ENCODE measurements at places on chromosomes 3 and 15.

GRCh38 chr3:23114432-23114831, 88.7 kb upstream of the UBE2E2 start:
- no peak for DNase-seq

- DNase-seq, result peak; percentile 7
Measured at GRCh38 chr15:51621936-51622603, 501 bp downstream of the DMXL2 start.

GRCh38 chr15:55151631-55152030, 45.1 kb downstream of the RSL24D1 start:
- DNase-seq, result no peak

DNA sequence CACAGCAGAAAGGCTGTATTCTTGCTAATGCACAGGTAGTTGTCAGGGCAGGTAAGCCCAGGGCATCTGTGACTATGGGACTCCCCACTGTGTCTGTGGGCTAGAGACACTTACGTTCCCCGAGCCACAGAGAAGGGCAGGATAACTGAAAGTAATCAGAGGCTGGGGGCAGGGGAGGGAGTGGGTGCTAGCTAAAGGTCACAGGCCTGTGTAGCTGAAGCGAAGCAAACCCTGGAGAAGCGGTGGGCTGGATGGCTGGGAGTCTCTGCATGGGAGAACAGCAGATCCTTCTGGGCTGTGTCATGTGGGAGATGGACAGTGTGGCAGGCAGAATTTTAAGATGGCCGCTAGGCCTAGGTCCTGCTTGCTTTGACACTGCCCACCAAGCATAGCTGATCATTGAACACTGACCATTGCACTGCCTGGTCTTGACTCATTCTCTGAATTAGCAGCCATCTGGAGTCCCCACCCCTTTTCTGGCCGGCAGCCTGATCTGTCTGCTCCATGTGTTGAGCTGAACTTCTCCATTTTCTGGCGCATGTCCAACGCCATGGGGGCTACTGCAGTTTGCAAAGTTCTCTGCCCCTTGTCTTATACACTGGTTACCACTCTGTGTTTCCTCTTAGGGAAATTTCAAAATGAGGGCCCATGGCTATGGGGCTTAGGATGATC, 110.0 kb downstream of the DGKG start:
- DNase-seq, result no peak

- DNase-seq, result no peak
Measured at GRCh38 chr3:170558427-170558826, 27.4 kb downstream of the SLC7A14 start.

- no peak for DNase-seq
Measured at GRCh38 chr15:20340931-20341661, 200.5 kb downstream of the GOLGA6L6 start.

GRCh38 chr15:70479785-70480184, 283.6 kb downstream of the UACA start:
- DNase-seq, result no peak

DNA sequence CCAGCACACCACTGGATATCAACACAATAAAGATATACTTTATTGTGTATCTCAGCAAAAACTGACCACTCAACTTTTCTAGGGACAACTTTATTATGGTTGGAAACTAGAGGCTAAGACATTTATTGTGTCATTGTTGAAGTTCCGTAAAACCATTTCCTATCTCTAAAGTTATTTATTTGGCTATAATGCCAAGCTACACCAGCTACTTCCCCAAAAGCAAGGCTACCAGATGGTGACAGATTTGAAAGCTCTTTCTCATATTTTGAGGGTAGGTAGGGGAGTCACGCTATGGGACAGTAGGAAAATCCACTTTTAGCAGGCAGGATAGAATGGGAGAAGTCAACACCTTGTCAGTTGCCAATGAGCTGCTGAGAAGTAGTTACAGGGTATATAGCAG, 834.6 kb upstream of the CFAP20DC start:
- no peak for DNase-seq

GRCh38 chr3:172159376-172159775, 120.0 kb downstream of the FNDC3B start:
- no peak for DNase-seq

DNA sequence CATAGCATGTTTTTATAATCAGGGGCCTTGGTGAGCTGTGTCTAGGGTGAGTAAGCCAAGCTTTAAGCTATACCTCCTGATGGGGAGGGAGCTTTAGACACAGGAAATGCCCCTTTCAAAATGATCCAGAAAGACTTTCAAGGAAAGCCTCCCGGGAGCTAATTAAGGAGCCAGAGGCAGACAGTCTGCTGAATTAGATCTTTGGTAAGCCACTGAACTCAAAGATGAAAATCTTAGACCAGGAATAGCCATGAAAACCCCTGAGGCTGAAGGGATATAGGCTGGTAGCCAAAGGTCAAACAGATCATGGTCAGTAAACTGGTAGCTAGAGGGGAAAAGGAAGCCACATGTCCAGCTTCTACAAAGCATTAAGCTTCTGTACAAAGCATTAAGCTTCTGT, 42.7 kb upstream of the GAP43 start:
- DNase-seq, result no peak

DNA sequence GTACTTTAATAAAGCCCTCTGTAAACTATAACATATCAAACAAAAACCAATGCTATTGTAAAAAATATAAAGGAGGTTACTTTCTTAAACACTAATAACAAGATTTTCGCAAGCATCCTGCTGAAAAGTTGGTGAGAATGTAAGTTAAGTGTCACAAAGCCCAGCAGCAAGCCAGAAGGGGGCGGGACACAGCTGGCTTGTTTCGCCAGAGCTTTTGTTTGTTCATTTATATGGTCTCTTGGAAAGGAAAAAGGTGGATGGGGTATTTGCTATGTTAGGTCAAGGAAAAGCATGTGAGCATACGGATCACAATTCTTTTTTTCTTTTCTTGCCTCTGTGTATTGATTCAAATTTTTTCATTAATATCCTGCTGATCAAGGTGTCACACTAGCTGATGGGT, 59.9 kb downstream of the HACD2 start:
- no peak for DNase-seq

- no peak for DNase-seq
Measured at GRCh38 chr3:116199063-116199462, 246.2 kb downstream of the LSAMP start.

- no peak for DNase-seq
Measured at GRCh38 chr3:189490337-189490736, 140.9 kb upstream of the TP63 start.

GRCh38 chr15:90083954-90084607, 18.2 kb downstream of the IDH2 start:
- DNase-seq, result no peak

GRCh38 chr15:78059110-78059839, 18.2 kb downstream of the TBC1D2B start:
- DNase-seq, result no peak

DNA sequence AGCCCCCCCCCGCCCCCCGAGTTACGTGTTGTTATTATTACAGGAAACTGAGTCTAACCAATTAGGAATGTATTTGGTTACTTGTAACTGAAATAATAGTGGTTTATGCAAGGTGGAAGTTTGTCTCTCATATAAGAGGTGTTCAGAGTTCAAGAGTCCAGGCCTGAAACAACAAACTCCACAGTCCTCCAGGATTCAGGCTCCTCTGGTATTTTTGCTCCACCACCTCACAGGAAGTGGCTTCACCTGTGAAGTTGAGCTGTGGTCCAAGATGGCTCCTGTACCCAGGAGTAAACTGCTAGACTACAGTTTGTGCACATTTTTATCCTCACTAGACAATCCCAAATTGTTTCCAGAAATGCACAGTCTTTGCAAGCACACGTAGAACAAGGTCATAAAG, 27.3 kb downstream of the MOBP start:
- DNase-seq, result no peak

Data from stimulated activated CD8-positive, alpha-beta memory T cell treated with anti-CD3 and anti-CD28 coated beads, Interleukin-7, amount 100 ng/mL, for 24 hours (primary cell).